ENCODE measurements at places on chromosomes 3 and 15.
A peak's percentile ranks its signal among the peaks of the same experiment; 100 is the strongest.

DNA sequence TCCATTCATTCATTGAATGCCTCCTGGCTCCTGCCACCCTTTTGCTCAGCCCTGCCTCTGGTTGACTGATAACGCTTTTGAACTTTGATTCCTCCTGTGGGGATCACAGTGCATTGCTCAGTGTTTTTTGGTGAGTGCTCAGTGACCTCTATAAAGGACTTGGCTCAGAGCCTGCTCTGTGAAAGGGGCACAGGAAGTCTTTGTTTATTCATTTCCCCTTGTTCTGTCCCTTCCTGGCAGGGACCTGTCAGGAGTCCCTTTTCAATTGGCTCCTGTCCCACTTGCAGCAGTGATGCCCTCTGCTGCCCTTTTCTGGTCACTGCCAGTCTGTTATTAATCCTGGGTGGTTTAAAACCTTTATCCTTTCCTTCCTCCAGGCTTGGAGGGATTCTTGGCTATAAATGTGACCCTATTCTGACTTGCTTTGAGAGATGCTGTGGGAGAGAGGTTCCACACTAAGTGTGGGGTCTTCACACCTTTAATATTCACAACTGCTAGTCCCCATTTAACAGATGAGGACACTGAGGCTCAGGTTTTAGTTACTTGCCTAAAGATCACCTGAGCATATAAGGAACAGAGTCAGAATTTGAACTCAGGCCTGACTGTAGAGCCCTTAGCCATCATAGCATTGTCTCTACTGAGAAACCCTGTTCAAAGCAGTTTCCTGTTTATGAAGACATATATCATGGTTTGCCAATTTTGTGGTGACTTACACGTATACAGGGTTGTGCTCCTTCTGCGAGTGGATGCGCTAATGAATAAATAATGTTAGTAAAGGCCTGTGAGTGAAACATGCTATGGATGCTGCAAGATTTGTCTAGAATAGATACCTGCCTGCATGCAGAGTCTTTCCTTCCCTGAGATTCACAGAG is 23.2 kb upstream of the TATDN2 start:
- DNase-seq, result peak; percentile 66

- DNase-seq, result no peak
These were observed 4.7 kb downstream of the SEMA3G start for GRCh38 chr3:52440249-52440551.

GRCh38 chr15:66774001-66774814 is 72.2 kb downstream of the SMAD6 start:
- peak; percentile 74 for DNase-seq

GRCh38 chr3:77513542-77513941 is 473.6 kb downstream of the ROBO2 start:
- no peak for DNase-seq

GRCh38 chr3:16461463-16462245 is 51.8 kb downstream of the RFTN1 start:
- no peak for DNase-seq

All from gastrocnemius medialis (tissue), 4 donors.